ENCODE measurements at places on chromosomes 5 and 9.

GRCh38 chr5:78803353-78803752, 154.8 kb upstream of the LHFPL2 start:
- DNase-seq, result no peak

DNA sequence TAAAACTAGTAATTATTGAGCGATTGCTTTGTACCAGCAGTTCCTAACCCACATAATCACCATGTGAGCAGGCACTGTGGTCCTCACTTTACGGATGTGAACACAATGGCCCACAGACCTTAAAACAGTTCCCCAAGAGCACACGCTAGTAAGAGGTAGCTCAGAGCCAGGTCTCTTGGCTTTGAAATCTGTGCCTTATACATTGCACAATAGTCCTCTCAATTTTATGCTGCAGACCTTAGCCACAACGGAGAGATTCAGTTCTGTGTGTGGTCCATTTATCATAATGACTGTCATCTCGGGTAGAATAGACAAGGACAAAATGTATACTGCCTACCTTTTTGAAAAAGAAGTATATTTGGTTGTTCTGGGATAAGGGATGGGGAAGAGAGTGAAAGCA, 289.0 kb upstream of the ANKRD55 start:
- no peak for DNase-seq

DNA sequence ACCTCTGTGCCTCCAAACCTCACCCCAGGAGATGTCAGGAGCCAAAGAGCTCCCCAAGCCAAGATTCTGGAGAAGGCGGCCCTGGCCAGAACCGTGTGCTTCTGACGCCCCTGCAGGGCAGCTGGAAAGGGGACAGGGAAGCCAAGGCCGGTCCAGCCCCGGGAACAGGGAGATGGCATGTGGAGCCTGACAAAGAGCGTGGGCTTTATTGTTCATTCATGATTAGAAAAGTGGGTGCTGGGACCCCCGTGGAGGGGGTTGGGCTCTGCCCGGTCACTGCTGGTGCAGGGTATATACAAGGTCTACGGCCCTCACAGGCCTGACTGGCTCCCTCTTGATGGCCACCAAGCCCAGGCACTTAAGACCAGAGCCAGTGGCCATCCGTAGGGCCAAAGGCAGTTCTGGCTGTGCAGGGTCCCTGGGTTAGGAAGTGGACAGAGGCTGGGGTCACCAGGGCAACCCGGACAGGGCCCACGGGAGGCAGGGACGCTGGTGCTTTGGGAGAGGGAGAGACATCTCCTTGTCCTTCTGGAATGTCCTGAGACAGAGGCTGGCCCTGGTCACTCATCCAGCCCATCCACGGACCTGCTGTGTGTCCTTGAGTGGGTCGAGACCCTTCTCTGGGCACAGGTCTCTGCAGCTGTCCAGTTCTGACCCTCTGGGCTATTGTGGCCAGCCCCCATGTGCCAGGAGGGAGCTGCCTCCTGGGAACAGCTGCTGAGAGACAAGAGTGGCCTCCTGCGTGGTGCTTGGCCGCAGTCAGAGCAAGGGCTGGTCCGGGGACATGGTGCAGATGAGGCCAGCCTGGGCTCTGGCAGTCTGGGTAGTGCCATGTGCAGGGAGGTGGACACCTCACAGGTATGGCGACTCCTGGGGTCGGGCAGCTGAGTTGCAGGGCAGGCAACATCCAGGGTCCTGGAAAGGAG, 12.5 kb downstream of the NINJ1 start:
- no peak for DNase-seq

GRCh38 chr5:177310757-177311391, 824 bp downstream of the MXD3 start:
- DNase-seq, result no peak

GRCh38 chr9:4042231-4042630, 257.6 kb downstream of the GLIS3 start:
- DNase-seq, result no peak

- DNase-seq, result no peak
These were observed 29.3 kb downstream of the CDHR2 start for GRCh38 chr5:176578391-176578808.

GRCh38 chr9:6805532-6805931, 47.8 kb downstream of the KDM4C start:
- DNase-seq, result no peak

DNA sequence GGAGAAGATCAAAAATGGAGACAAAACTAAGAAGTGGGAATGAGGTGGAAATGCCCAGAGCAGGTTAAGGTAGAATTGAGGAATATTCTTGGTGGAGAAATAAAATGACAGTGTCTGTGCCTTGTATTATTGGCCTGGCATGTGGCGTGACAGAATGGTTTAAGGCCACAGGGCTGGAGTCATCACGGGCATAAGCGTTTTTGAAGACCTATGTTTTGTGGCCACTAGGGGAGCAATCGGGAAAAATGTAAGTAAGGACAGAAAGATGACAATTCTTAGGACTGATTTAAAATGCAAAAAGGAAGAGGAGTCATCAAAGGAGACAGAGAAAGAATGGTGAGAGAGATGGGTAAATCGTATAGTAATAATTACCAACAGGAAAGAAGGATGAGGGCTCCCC, 72.2 kb upstream of the EPB41L4A start:
- no peak for DNase-seq

DNA sequence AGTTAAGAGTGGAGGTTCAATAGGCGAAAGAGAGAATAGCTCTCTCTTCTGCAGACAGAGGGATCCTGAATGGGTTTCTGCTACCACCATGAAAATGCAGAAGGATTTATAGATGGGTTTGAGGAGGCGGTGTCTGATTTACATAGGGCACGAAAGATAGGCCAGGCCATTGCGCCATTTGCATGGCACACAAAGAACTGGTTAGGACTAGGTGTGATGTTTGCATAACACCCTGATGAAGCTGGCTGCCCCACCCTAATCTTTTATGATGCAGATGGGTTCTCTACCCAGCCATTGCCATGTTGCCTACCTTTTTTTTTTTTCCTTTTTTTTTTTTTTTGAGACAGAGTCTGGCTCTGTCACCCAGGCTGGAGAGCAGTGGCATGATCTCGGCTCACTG, 51.4 kb upstream of the PDZD2 start:
- no peak for DNase-seq

DNA sequence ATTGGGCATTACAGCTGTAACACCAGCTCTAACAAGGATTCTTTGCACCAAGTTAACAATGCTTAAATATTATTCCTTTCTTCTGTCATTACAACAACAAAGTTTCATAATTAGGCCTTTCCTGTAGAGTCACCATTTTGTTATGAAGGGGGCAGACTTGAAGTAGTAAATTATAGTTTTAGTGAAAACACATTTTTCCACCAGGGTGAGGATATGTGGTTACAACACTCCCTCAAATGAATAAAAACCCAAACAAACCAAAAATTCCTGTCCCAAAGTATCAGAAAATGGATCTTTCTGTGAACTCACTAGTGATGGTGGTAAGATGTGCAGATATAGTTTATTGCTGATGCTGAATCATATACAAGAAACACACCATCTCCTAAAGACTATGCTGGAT, 250.5 kb upstream of the TUT7 start:
- DNase-seq, result no peak

DNA sequence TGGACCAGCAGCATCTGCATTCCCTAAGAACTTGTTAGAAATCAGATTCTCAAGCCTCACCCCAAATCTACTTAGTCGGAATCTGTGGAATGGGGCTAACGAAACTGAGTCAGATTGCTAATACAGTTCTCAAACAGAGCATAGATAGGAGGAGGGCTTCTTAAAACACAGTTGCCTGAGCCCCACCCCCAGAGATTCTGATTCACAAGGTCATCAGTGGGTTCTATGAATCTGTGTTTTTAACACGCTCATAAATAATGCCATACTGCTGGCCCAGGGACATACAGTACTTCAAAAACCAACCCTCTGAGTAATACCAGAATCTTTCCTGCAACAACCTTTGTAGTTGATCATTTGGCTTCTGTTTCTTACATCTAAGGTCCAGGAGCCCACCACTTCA, 32.9 kb upstream of the GARNL3 start:
- no peak for DNase-seq

DNA sequence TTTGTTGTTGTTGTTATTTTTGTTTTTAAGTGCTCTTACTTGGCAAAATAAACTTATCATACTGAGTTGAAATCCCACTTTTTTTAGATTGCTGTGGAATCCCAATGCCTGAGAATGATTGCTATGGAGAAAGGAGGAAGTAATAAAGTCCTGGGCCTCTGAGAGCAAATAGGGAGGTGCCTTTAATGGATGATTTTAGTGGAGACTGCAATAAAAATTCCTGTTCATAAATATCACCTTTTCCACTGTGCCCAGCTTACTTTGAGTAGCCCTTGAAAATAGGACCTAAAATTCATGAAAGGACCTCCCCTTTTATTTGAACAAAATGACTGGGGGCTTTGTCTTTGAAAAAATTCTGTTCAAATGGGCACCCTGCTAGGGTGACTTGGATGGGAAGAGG, 21.8 kb upstream of the ANKH start:
- DNase-seq, result no peak

DNA sequence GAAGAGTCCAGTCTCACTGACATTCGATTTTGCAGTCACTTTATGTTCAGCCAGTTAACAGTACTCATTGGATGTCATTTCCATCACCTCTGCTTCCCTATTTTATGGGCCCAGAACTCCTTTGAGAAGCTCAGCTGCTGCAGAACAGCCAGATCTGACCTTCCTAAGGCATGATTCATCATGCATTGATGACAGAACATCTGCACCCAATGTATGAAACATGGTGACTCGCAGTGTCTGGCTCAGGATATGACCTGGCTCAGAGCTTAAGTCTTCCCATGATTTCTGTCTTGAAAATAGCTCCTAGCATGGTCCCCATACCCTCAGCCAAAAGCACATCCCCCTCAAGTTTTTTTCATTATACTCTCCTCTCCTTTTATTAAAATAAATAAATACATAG, 92.6 kb upstream of the TRIM32 start:
- no peak for DNase-seq

DNA sequence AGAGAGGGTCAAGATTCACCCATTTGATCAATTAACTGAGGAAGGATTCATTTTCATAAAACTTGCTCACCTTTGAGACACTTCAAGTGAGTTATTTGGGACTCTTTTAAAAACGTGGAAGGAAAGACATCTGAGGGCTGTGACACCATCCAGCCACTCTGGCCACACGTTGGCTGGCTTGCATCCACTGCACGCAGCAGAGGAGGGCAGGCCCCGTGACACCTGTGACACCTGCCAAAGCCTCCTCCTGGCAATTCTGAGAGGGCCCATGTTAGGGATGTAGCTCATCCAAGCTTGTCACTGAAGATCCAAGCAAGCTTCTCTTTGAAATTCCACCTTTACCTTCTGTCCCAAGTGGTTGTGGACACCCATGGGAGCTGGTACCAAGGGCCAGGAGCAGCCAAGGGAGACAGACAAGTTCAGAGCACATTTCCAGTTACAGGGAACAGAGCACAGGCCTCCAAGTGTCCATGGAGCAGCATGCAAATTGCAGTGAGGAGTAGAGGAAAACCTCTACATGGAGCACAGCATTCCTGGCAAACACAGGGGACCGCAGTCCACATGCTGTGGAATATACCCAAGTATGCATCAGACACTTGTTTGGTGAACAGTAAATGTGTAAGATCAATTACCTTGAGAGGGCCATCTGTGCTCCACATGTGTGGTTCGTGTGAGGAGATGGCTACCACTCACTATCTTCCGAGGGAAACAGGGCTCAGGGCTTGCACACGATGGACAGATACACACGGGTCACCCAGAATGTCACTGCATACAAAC, 4.8 kb downstream of the PRSS3 start:
- DNase-seq, result no peak

- no peak for DNase-seq
These were observed 413.6 kb downstream of the ELAVL2 start for GRCh38 chr9:23412458-23412857.

GRCh38 chr5:18888821-18889220, 1099.2 kb downstream of the CDH18 start:
- DNase-seq, result no peak

DNA sequence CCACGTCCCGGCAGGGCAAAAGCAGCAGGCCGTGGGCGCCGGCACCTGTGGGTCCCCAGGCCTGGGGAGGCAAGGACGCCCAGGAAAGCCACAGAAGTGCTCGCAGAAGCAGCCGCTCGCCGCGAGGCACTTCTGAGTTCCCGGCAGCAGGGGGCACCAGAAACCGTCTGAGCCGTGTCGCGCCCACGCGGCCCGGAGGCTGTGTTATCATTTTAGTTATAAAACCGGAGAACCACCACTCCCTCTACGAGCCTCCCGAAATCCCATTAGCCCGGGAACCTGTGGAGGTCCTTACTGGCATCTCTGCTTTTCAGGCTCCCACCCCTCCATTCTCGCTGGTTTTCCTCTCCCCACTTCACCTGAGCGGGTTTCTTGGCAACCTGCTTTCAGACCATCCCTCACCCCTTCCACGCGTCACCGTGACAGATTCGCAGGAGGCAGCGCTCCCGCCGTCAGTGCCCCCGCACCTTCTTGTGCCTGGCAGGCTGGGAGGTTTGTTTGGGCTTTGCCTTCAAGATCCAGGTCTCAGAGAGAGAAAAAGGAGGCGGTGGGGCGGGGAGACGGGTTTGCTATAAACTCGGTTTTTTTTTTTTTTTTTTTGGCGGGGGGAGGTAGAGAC, 2.3 kb downstream of the GDNF start:
- peak; percentile 92 for DNase-seq

DNA sequence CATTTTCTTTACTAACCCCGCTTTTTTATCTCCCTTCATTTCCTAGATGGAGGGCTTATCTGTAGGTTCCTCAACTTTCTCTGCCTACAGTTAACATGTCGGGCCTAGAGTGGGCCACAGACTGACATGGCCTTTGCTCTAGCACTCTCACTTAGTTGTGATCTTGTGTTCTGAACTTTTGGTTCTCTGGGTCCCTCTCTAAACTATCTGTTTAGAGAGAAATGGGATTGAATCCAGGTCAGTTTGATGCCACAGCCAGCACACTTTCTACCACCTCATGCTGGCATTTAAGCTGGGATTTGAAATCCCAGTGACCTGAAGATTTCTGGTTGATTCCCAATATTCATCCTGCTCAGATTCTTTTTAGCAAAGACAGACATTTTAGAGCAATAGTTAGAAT, 388.5 kb upstream of the PAPPA start:
- DNase-seq, result no peak

- no peak for DNase-seq
These were observed 117.1 kb upstream of the RASA1 start for GRCh38 chr5:87150630-87151029.

- DNase-seq, result no peak
These were observed 337.3 kb upstream of the RFX3 start for GRCh38 chr9:3863111-3863528.

DNA sequence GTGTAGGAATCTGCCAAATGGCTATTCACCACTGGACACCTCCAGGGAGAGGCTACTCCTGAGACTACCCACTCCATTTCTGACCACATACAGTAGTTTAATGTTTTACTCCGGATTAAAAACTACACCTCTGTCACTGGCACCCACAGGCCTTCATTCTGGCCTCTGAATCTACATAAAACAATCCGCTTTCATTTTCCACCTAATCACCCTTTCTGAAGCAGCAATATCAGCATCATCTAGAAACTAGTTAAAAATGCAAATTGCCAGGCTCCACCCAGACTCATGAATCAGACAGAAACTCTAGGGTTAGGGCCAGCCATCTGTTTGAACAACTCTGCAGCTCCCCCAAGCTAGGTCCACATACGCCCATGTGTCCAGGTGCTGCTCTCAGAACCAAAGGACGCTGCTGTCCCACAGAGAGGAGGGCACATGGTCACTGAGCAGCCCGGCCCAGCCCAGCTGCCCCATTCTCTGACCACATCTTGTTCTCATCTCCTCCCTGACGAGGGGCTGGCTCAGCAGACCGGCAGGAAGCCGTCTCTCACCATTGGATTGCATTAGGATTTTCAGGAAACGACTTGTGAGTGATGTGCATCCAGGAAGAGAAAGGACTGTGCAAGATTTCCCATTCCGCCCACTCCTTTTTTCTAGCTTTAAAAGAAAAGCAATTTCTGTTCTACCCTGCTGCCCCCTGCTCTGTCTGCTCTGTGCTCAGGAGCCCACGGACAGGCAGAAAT, 34.7 kb downstream of the ADAM19 start:
- no peak for DNase-seq
